CD4-positive, alpha-beta T cell treated with Interleukin-17A for 4 hours (primary cell): ENCODE measurements at places on chromosomes 11 and 22.

- DNase-seq: no peak
Observed at GRCh38 chr11:50155508-50155907, 122.8 kb downstream of the OR4C45 start.

- DNase-seq: peak; percentile 21
Observed at GRCh38 chr22:50199829-50200460, 866 bp upstream of the SELENOO start.

DNA sequence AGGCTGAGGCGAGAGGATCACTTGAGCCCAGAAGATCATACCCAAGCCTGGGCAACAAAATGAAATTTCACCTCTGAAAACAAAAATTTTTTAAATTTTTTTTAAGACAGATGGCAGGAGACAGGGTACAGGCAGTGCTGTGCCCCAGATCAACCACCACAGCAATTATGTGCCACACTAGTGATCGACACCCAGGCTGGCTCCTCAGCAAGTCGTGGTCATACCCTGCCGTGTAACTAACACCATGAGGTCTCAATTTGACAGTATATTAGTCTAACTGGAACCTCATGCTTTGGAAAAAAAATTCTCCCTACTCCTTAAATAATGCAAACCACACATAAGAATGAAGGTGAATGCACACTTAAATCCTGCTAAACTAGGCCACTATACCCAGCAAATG lies 8.3 kb downstream of the SF3A1 start:
- no peak for DNase-seq

DNA sequence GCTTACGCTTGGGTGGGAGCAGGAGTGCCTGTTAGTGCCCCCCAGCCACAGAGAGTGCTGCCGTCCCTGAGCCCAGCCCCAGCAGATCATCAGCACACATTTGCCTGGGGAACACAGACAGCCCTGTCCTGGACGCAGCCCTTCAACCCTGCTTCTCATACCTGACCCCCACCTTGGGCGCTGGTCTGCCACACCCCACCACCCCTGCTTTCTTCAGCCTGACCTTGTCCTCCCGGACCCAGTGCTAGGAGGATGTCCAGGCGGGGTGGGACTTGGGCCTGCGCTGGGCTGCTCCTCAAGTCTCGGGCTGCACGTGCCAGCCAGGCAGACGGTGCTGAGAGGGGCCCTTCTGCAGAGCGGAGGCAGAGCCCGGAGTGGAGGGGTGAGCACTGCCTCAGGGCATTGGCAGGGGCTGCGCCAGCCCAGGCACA lies 119.2 kb downstream of the KCNQ1OT1 start:
- no peak for DNase-seq

- DNase-seq: peak; percentile 28
Observed at GRCh38 chr11:78432058-78432515, 14.5 kb upstream of the GAB2 start.
